NCI-H187 (cell line): ENCODE measurements at places on chromosomes 4 and X.

GRCh38 chr4:96305030-96305429 is 465.1 kb downstream of the PDHA2 start:
- no peak for DNase-seq

- no peak for DNase-seq
These were observed 41.0 kb upstream of the SCD5 start for GRCh38 chr4:82839624-82840023.

DNA sequence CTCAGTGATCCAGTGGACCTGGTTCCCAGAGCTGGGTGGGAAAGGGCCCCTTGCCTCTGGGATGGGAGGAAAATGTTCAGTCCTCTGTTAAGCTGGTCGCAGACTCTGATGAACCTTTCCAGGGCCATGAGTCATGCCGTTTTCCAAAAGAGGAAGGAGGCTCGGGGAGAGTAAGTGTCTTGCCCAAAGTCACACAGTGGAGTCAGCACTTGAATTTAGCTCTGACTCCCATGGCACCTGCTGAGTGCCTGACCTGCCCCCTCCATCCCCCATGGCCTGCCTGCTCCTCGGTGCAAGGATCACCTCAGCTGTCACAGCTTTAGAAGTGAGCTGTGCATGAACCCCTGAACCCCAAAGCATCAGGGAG is 14.0 kb upstream of the KIAA0232 start:
- no peak for DNase-seq

DNA sequence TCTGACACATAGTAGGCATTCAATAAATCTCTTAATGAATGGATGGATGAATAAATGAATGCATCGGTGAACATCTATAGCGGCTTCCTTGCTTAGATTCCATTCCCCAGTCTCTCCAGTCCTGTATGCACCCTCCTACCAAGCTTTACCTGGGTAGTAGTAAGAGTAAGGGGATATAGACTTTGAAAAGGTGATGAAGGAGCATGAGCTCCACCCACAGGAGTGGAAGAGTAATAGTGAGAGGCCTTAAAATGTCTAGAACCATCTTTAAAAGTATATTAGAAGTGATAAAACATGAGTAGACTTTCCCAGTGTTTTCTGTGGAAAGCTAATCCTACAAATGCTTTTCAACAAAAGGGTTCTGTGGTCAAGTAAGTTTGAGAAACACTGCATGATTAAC is 35.5 kb upstream of the GPC3 start:
- DNase-seq, result no peak

- DNase-seq, result no peak
These were observed 83.6 kb downstream of the ATOH1 start for GRCh38 chr4:93912146-93912545.

- no peak for DNase-seq
These were observed 271.8 kb downstream of the CRLF2 start for GRCh38 chrX:940691-941090.

- no peak for DNase-seq
These were observed 10.8 kb upstream of the POLA1 start for GRCh38 chrX:24682739-24683432.

GRCh38 chr4:131091896-131092295 is 1995.9 kb downstream of the C4orf33 start:
- DNase-seq, result no peak

DNA sequence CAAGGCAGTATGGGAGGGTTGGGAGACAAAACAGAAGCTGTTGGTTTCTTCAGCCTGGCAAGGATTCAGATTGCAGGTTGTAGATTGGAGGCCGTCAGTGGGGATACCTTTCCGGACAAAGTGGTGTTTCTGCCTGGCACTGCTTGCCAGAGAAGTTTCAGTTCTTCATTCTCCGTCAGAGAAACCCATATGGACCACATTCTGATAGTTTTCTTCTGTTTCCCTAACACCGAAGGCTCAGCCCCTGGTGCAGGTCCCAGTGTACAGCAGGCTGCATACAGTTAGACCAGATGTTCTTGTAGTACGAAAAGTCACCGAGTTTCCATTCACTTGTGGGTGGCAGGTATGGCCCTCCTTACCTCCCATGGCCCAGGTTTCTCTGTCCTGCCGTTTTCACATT is 107.3 kb downstream of the PTTG2 start:
- no peak for DNase-seq

DNA sequence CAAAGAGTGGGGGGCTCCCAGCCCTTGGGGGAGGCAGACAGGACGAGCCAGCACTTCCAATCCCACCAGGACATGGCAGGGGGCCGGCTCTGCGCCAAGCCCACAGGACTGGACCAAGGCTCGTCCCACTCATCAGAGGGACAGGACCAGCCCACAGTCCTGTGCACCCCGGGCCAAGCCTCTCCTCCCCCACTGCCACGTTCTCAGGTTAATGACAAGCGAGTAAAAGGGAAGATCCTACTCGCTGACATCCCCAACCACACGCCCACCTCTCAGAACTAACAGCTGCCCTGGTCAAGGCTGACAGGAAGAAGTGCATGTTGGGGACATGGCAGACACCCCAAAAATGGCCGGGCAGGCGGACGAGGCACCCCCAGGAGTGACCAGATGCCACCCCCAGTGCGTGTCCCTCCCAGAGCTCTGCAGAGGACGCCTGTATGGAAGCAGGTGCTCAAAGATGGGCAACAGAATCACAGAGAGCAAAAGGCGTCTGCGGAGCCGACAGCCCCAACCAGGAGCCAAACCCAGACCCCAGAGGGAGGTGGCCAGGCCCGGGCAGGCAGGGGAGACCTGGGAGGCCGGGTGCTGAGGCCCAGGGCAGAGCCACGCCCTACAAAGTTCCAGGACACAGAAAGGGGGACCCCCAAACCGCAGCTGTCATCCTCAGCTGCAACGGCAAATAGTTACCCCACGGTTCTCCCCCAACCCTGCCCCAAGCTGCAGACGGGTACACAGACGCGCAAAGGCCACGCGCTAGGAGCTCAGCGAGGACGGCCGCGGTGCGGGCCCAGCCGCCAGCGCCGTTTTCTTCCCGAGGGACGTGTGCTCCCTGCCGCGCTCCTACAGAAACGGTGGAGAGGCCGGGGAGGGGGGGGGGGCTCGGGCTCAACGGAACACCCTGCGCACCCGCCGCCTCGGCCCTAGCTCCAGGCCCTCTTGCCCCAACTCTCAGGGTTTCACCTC is 1.7 kb downstream of the CTBP1 start:
- DNase-seq, result no peak

DNA sequence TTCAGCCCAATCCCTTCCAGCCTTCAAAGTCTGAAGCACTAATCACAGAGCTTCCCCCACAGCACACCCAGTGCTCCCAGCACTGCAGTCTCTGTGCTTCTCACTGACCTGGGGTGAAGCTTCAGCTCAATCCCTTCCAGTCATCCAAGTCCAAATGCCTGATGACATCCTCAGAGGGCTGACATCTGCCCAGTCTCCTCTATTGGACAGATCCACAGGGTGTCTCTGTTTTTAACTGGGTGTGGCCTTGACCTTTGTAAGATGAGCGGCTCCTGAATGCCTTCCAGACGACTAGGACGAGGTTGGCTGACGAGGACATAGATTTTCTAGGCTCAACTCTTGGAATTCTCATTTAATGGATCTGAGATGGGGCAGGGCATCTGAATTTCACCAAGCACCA is 7.6 kb upstream of the SLC2A9 start:
- DNase-seq, result no peak

GRCh38 chrX:31506360-31506759 is 434.5 kb upstream of the FTHL17 start:
- no peak for DNase-seq

GRCh38 chr4:108636246-108636645 is 14.2 kb upstream of the OSTC start:
- DNase-seq, result no peak

DNA sequence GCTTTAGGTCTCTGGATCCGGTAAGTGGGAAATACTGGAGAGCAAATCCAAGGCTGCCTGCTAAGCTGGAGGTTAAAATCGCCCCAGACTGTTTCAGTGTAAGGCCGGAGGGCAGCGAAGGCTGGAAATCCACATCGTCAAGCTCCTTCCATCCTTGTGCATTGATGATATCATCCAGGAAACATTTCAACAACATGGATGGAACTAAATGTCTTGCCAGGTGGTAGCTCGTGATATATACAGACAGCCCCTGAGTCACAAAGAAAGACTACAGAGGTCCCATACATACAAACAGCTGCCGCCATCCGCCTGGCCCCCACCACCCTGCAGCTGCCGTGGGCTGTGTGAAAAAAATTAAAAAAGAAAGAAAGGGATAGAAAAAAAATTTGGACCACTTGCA is 148.9 kb upstream of the RBPJ start:
- no peak for DNase-seq

DNA sequence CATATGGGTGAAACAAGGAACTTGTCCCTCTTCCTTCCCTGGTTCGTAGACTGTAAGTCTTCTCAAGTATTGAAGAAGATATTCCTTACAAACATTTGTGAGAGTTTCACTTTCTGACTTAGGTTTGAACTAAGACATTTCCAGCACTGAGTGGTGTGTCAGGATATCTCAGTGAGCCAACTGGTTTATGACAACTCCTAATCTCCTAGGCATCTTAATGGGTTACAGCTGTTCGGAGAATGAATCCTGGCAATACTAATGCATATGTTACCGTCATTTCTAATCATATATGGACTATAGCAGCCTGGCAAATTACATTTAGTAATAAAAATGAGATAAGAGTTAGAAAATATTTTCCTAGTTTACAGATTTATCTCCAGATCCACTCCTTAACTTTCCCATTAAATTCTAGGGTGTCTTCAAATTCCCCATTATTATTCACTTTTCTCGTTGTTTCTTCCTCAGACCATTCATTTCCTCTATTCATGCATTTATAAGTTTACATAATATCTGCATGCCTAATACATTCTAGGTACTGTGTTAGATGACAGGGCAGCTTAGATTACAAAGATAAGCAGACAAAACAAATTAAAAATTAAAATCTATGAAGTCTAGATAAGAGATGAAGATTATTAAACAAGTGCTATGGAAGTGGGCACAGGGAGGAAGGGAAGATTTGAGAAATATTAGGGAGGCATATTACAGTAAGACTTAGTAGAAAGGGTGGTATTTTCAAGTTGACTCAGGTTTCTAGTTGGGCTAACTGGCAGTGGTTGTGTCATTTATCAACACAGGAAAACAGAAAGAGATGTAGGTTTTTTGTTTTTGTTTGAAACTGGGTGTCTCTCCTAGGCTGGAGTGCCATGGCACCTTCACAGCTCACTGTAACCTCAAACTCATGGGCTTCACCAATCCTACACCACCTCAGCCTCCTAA is 173.9 kb downstream of the WDFY3 start:
- DNase-seq, result no peak

GRCh38 chr4:41287005-41287404 is 30.3 kb downstream of the UCHL1 start:
- no peak for DNase-seq

GRCh38 chrX:109619771-109620170 is 5.2 kb downstream of the KCNE5 start:
- no peak for DNase-seq

DNA sequence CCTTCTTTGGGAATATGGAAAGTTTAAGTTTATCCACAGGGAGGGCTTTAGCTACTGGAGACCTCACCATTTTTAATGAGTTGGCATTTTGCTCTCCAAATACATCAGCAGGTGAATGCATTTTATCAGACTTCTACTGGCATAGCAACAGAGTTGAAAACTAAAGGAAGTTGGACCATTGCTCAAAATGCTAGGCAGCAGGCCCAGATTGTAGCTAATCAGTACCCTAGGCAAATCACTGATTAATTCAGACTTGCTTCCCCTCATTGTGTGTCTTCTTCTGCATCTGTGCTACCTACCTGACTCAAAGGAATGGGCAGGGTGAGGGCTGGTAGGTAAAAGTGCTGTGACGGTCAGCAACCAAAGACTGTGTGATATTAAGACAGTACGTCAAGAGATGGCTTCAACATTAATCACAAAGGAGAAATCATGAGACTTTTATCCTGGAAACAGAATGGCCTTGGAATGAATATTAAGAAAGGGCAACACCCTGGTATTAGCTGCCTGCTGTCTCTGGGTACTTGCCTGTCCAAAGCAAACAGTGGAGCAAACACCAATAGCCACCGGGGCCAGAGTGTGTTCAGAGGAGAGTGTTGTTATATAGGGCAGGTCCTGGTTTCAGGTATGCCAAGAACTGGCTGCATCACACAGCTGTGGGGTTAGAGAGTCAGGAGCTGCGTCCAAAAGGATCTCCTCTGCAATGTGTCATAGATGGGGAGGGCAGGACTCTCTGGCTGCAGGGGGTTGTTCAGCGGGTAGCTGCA is 17.1 kb upstream of the SMIM20 start:
- DNase-seq, result no peak

DNA sequence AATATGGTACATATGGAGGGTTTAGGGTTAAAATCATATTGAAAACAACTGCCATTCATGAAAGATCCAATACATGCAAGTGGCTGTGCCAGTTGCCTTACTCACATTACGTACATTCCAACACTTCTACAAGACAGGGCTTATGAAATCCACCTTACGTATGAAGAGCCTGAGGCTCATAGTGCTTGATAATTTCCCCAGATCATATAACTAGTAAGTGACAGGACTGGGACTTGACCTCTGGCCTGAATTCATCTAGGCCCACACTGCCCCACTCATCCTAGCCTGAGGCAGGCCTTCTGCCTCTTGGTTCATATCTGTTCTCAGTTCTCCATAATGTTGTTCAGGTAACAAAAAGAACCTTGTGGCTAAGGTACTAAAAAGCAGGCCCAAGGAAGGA is 226.3 kb downstream of the FGF13 start:
- no peak for DNase-seq

- DNase-seq, result no peak
These were observed 84.9 kb downstream of the ARHGAP6 start for GRCh38 chrX:11580789-11581188.

- DNase-seq, result no peak
These were observed 469.1 kb downstream of the GBA3 start for GRCh38 chr4:23161787-23162186.

DNA sequence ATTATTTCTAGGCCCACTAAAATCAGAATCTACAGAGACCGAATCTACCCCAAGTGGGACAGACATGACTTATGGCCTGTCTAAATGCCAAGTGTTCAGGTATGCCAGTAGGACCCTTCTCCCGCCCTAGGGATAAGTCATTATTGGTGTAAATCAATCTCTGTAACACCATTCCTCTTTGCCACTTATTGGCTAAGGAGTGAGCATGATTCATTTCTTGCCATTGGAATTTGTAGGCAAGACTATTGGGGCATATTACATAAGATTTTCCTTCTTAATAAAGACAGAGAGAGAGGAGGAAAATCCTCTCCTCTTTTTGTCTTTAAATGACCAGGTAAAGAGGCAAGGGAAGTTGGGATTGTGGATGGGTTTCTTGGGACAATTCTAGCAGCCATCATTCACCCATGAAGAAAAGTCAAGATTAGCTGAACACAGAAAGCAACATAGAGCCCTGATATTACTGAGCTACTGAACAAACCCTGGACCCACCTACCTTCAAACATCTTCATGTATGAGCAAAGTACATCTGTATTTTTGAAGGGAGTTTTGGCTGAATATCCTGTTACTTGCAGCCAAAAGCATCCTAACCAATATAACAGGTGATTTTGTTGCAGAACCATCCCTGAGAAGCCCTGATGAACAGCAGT is 2.6 kb downstream of the SLC9B2 start:
- no peak for DNase-seq

DNA sequence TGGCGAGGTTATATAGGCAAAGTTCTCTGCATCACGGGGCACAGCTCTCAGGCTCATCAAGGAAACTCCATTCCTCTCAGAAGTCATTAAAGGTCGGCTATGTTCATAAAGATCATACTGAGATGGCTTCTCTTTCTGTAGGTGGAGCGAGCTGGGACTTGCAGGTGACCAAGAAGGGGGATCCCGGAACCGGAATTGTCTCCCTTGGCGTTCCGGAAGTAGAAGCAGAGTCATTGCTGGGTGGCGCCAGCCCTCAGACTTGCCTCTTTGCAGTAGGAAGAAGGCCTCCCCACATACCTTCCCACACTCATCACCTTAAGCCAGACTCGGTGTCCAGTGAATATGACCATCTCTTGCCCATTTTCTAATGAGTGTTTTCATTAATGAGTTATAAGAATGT is 17.9 kb upstream of the HPGD start:
- no peak for DNase-seq
